ENCODE measurements at places on chromosomes 4 and X.

- no peak for DNase-seq
These were observed 68.2 kb downstream of the FUNDC1 start for GRCh38 chrX:44474410-44474809.

- DNase-seq = no peak
These were observed 7.3 kb upstream of the ARHGAP10 start for GRCh38 chr4:147724468-147725201.

GRCh38 chrX:103919270-103919637, 43.2 kb upstream of the TMSB15B start:
- peak; percentile 34 for DNase-seq

DNA sequence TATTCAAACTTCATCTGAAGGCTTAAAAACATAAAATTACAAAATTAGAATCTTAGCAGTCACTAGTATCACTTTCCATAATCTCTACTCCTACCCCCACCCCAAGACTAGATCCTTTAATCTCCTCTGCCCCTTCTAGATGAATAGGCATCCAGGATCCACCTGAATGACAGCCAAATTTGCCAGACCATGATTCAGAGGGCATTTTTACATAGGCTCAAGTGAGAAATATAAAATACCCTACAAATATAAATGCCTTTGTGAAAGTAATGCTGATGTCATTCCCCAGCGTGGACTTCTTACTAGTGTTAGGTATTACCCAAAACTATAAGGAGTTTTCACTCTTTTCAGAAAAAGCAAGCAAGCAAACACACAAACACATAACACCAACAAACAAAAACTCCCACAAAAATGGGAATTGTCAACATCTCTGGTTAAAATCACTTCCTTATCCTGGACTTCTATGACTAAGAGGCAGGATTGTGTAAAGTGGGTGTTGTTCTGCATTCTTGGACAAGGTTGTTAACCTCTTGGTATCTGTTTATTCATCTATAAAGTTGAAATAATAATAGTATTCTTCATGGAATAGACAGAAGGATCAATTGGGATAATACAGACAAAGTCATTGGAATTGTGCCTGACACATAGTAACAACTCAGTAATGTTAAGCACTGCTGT, 51.3 kb upstream of the TMPRSS11F start:
- no peak for DNase-seq

DNA sequence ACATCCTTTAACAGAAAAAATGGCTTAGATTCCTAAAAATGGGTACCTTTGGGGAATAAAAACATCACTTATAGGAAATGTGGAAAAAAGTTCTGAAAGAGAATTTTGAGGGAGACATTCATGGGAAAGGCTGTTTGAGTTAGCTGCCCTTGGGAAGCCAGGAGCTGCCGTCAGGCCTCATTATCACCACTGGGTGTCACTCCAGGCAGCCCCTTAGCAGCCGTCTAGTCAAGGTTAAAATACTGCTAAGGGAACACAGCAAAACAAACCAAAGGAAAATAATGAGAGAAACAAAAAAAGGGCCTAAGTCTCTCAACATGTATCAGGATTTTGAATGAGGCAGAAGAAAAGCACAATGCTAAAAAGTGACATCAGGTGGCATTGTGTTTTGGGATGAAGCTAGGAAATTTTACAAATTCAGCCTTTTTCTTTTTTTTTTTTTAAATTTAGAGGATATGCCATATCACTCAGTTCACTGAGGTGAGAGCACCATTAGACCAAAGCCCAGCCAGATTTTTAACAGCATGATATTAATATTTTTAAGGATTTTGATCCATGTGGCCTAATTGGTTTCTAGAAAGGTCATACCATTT, 235.3 kb downstream of the GPAT3 start:
- DNase-seq = no peak

GRCh38 chr4:81754169-81754568, 282.5 kb upstream of the RASGEF1B start:
- DNase-seq = no peak

DNA sequence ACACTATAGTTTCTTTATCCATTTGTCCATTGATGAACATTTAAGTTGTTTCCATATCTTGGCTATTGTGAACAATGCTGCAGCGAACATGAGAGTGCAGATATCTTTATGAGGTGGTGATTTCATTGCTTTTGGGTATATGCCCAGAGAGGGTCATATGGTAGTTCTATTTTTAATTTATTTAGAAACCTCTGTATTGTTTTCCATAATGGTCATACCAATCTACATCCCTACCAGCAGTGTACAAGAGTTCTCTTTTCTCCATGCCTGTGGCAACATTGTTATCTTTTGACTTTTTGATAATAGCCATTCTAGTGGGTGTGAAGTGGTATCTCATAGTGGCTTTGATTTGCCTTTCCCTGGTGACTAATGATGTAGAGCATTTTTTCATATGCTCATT, 48.8 kb downstream of the EDA start:
- DNase-seq = no peak

DNA sequence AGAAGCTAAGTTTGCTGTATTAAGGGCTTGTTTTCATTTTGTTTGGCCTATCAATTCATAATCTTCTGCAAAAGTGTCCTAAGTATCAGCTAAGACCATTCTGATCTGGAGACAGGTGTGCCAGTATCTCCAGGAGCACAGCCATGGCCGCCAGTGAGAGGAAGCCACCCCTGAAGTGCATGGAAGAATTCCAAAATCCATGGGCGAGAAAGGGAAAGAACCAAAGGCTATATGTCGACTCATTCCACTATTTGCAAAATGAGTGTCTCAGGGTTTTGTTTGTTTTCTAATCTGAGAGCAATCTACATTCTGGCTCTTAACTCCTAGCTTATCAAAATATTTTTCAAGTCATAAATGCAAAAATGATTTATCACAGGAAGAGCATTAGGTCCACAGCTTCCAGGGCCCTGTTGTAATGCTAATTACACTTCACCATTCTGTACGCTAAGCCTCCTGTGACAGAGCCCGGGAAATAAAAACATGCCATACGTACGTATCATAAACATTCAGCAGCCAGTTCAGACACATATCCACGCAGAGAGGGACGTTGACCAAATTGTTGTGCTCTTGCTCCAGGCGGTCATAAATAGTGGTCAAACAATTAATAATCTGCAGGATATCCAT, 137.3 kb upstream of the FTHL17 start:
- DNase-seq = peak; percentile 22

DNA sequence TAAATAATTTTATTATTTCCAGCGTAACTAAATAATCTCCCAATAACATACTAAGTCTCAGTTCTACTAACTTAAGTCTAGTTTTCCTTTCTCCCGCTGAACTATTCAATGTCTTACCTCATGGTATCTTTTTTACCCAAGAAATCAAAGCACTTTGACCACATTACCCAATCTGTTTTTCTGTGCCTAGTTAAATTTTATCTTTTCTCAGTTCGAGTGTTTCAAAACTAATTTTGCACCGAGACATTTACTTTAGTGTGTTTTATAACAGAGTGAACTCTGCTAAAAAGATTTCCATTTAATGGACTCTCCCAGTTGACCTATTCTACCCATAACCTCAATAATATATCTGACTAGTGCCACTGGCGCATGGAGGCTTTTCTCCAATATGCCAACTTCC, 67.6 kb upstream of the IRF2 start:
- no peak for DNase-seq

- no peak for DNase-seq
These were observed 16.4 kb upstream of the PRSS48 start for GRCh38 chr4:151260526-151260925.

DNA sequence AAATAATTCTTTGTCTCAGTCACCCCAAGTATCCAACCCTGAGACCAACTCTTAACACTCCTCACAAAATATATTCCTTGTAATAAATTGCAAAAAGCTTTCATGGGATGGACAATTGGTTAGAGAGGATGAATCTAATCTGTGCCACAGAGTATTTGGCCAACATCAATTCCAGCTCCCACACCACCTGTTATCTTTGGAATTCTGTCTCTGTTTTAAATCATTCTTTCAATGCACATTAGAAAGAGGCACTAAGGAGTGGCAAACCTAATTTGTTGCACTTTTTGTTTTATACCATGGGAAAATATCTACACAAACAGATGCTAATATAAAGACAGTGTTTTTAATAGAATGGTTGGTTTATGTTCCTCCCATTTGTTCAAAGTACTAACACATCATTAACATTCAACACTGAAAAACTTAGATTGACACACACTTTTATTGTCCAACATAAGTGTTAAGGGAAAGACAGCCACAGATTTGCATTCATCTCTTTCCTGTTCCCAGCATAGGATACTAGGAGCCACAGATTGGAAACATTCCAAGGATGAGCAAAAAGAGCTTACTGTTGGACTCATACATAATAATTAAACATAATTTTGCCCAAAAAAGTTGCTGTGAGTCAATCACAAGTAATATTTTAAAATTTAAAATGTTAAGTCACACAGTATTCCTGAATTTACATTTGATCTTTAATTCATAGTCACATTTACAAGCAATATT, 116.4 kb downstream of the PPA2 start:
- DNase-seq = no peak

GRCh38 chr4:125319311-125319710, 4.6 kb downstream of the FAT4 start:
- DNase-seq = no peak

DNA sequence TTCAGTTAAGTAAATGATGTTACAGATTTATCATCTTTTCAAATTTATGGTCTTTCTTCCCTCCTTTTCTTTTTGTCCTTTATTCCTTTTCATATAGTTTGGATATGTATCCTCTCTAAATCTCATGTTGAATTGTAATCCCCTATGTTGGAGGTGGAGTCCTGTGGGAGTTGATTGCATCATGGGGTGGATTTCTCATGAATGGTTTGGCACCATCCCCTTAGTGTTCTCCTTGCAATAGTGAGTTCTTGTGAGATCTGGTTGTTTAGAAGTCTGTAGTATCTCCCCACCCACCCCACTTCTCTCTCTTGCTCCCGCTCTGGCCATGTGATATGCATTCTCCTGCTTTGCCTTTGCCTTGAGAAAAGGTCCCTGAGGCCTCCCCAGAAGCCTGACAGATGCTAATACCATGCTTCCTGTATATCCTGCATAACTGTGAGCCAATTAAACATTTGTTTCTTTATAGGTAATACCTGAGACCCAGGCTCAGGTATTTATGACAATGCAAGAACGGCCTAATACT, 236.7 kb downstream of the PRDM5 start:
- no peak for DNase-seq

DNA sequence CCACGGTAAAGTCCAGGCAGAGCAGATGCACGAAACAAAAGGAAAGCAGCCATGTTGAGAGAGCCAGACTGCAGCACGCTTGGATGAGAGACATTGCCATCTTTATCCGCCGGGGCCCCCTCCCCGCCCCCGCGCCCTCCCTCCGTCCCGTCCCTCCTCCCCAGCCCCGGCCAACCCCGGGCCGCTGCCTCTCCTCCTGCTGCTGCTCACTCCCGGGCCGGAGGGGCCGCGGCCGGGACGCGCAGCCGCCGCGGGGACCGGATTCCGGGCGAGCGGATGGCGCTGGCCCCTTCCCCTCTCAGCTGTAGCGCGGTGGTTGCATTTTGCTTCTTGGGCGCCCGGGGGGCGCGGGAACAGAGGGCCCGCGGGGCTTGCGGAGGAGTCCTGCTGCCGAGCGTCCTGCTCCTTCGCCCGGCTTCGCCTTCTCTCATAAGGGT, 542 bp downstream of the RNF150 start:
- DNase-seq = no peak

GRCh38 chr4:140152013-140152703, 1.8 kb downstream of the MAML3 start:
- DNase-seq = no peak

DNA sequence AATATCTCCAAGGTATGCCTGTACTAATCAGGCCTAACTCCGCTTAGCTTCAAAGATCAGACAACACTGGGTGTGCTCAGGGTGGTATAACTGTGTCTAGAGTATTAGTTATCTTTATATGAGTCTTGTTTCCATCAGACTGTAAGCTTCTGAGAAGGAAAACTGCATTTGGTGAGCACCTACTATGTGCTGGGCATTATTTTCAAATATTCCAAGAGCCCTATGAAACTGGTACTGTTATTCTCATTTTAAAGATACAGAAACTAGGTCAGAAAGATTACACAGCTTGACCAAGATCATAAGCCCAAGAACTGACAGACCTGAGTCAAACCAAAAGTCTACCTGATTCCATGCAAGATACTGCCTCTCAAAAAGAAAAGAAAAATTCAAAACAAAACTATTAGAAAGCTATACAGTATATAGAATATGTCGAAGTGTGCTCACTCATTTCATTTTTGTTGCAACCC, 44.4 kb downstream of the LRBA start:
- DNase-seq = no peak

- no peak for DNase-seq
These were observed 4.4 kb upstream of the KCND1 start for GRCh38 chrX:48976086-48976485.

- DNase-seq = no peak
These were observed 202.2 kb upstream of the ETNPPL start for GRCh38 chr4:108965016-108965415.

DNA sequence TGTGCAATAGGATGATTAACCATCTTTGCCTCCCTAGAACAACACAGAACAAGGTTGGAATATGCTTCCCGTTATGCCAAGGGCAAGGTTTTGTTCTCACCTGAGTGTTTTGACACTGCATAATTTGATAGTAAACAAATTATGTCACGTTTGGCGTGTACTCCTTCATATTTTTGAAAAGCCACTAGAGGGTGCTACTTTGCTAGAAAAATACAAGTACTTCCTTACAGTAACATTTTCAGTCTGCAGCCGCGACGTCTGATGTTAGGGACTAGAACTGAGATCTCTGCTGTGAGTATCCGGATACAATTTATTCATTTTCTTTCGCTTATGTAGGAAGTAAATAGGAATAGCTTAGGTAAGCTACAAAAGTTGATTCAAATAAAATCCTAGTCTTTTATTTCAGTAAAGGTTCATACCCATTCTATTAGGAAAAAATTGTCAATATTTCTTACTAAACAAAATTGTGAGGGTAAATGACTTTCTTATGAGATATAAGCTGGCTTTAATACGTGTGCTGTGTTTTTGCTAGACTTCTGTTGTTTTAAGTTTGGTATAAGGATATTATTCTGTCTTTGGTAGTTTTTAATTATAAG, 181.1 kb upstream of the WDFY3 start:
- DNase-seq = peak; percentile 29

Data from NCI-H2081 treated with DMSO at 0.1 percent for 48 hours (cell line).